ENCODE measurements at places on chromosomes 5 and 9. TPM values are rescaled to one million over a fixed set of nuclear protein-coding genes. Genes with fewer than 3 reads are reported as not detected.

The SLC25A2 gene
- not detected for total RNA-seq

The PCDHGA7 gene
- total RNA-seq = 4.9 TPM

The CCDC192 gene
- not detected for total RNA-seq

The GPR21 gene
- total RNA-seq = 28.9 TPM

The CTXN3 gene
- 13.9 TPM for total RNA-seq

The FNBP1 gene
- total RNA-seq = 49.7 TPM

The LCN12 gene
- total RNA-seq = not detected

The ANKRD34B gene
- total RNA-seq = 0.41 TPM

The PCDHGA5 gene
- total RNA-seq = 5.7 TPM

The ABO gene
- total RNA-seq = not detected

The PRLR gene
- total RNA-seq = 1.2 TPM

The TRPM6 gene
- 1.6 TPM for total RNA-seq

The LCNL1 gene
- 0.82 TPM for total RNA-seq

The ARID3C gene
- 0.82 TPM for total RNA-seq

The PCDH1 gene
- total RNA-seq = 41.2 TPM

The SPATA31D4 gene
- total RNA-seq = not detected
